Activated CD4-positive, alpha-beta T cell treated with anti-CD3 and anti-CD28 coated beads for 24 hours (primary cell): ENCODE measurements at places on chromosomes 6 and 20.

DNA sequence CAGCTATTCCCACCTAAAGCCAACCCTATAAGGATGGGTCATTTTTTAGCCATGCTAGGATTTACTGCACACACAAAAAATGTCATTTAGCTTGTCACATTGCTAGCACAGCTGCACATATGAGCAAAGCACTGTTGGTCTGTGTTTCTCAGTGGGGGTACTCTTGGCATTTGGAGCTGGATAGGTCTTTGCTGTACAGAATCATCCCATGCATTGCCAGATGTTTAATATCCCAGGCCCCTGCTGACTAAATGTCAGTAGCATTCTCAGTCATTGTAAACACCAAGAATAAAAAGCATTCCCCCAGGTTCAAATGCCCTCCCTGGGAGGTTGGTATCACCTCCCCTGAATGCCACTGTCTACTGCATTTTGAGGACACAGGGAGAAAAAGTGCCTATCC, 14.6 kb upstream of the LTV1 start:
- no peak for DNase-seq

- DNase-seq, result no peak
Observed at GRCh38 chr6:156869980-156870398, 92.8 kb downstream of the ARID1B start.

- DNase-seq, result no peak
Observed at GRCh38 chr20:41482647-41483552, 116.3 kb upstream of the EMILIN3 start.

GRCh38 chr6:164370773-164371172, 938.6 kb downstream of the C6orf118 start:
- DNase-seq, result no peak

GRCh38 chr20:25643716-25644115, 19.9 kb upstream of the NANP start:
- DNase-seq, result no peak

GRCh38 chr20:46752728-46753127, 43.3 kb downstream of the SLC2A10 start:
- peak; percentile 30 for DNase-seq

GRCh38 chr20:63701329-63702035, 5.0 kb downstream of the TNFRSF6B start:
- DNase-seq, result no peak

DNA sequence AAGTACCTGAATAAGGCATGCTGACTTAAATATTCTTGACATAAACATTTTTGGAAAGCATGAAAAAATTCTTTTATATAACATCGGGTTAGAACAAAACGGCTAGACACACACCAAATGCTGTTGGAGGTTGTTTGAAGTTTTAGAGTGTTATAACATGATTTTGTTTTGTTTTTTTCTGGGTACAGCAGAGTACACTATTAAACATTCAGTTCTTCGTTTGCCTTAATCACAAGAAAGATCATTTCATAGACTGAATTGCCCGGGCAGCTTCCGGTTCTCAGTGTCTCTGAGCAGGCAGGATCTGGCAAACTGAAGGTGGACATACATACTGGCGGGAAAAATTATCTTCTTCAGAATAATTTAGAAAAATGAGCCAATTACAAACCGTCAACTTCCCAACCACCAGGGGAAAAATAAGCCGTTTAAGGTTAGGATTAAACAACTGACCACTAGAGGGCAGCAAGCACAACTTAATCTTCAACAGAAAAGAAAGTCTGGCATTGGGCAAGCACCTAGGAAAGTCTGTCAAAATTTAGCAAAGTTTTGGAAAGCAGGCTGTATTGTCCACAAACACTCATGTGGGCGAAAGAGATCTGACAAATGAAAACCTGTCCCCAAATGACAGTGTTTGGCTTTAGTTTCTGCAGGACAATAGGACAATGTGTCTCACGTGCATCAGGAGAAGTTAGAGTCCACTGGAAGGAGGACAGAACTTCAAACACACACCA, 15.0 kb downstream of the ZNF217 start:
- DNase-seq, result no peak

DNA sequence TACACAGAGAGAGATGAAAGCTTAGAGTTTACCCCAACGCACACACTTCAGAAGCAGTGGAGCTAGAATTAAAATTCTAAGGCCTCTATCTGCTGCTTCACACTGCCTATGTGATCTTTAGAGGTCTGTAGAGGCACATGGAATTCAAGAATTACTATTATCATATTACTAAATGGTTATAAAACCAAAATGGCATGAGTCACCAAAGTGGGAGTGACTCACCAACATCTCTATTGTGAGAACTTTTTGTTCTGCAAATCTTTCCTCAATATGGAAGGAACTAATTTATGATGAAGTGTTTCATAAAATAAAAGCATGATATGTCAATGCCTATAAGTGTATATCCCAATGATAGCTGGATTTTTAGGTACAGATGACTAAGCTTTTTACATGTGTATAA, 28.5 kb upstream of the TMEM244 start:
- DNase-seq, result no peak

DNA sequence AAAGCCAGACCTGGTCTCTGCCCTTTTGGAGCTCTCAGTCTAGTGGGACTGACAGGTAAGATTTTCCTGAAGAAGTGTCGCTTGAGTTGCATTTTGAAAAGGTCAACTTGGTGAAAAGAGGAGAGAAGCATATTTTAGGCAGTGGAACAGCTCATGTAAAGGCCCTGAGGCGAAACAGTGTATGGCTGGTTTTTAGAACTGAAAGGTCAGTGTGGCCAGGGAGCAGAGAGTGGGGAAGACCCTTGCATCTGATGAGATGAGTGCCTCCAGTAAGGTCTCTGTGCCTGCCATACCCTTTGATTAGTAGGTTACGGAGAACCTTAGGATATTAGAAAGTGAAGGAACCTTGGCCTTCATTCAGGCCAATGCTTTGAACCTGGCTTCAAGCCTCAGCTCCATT, 55.9 kb upstream of the SAYSD1 start:
- DNase-seq, result no peak

GRCh38 chr6:168951217-168951616, 302.4 kb downstream of the THBS2 start:
- no peak for DNase-seq

DNA sequence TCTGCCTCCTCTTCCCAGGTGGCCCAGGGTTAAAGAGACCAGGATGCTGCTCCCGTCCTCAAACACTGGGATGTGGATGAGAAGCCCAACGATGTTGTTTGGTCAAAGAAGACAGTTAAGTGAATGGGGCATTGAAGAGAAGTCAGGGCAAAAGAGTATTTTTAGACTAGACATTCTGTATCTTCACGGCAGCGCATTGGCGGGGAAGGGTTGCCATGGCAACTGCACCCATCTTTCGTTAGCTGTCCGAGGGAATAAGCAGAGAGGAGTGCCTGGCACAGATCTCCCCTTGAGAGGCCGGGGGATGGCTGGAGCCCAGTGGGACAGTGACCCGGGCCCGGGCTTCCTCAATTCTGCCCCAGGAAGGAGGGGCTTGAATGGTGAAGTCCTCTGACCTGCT, 56.4 kb upstream of the GPR31 start:
- no peak for DNase-seq

DNA sequence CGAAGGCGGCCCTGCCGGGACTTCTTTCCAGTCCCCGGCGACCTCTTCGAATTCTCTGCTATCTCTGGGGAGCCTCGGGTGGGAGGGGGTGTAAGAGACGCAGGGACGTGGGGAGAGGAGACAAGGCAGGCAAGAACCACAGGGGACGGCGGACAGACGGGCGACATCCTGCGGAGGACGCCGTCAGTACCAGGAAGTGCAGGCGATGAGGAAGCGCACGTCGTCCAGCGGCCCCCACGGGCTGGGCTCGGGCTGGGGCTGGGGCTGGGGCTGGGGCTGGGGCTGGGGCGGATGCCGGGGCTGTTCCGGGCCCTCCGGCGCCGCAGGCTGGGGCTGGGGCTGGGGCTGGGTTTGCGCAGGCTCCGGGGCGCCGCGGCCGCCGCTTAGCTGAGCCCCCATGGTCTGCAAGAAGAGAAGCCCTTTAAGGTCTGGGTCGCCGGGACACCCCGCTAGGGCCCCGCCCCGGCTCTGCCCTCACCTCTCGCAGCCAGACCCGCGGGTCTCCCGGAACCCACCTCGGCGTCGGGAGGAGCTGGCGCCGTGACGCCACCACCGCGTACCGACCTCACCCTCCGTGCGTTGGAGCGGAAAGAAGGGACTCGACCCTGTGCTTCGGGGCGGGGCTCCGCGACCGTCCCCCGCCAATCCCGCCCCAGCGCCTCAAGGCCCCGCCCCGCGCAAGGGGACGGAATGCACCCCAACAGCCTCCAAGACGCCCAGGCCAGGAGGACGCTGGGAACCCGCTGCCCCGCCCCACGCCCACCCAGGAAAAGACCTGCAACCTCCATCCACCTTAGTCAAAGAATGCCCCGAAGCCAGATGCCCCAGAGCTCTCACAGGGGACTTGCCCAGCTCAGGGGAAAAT, at the start of gene MMP24OS:
Gene MMP24OS, minus strand, starts transcription at position 592 of the 865 bp plus-strand sequence. Its CDS starts 193 bp downstream, at position 399.
- DNase-seq, result peak; percentile 82

DNA sequence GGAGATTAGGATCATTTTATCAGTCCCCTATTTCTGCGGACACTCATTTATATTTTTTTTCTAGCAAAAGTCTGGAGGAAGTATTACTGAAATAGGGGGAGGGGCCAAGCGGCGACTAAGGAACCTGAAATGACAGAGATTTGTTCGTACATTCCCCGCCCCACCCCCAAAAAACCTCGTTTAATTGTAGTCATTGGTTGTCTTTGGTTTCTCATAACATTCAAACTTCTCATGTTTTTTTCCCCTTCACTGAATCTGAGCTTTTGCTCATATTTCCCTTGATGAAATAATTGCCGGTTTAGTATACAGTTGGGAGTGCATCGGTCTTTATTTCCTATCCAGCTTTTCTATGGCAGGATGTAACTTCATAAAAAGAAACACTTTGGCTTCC, 768 bp upstream of the FYN start:
- peak; percentile 64 for DNase-seq

DNA sequence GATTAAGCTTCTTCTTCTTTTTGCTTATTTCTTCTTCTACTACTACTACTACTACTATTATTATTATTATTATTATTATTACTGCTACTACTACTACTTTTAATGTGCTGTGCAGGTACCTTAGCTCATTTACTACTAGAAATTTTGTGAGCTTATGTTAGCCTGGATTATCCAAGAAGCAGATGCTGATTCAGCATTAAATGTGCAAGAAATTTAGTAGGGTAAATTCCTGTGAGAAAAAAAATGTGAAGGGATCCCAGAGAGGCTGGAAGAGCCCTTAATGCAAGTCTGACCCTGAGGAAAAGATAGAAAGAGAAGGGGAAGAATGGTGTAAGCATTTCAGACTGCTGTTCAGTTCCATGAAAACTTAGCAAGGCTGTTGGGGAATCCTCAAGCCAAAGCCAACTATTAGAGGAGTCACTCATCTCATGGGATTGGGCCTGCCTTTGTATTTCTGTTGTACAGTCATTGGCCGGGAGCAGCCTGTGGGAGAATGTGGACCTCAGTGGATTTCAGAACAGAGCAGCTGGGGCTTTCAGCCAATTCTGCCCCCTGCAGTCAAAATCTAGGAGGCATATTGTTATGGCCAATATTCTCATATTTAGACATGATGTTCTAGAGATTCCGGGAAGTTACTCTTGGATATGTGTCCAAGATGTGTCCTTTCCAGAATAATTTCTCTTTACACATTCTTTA, 37.2 kb upstream of the TSPYL1 start:
- no peak for DNase-seq

DNA sequence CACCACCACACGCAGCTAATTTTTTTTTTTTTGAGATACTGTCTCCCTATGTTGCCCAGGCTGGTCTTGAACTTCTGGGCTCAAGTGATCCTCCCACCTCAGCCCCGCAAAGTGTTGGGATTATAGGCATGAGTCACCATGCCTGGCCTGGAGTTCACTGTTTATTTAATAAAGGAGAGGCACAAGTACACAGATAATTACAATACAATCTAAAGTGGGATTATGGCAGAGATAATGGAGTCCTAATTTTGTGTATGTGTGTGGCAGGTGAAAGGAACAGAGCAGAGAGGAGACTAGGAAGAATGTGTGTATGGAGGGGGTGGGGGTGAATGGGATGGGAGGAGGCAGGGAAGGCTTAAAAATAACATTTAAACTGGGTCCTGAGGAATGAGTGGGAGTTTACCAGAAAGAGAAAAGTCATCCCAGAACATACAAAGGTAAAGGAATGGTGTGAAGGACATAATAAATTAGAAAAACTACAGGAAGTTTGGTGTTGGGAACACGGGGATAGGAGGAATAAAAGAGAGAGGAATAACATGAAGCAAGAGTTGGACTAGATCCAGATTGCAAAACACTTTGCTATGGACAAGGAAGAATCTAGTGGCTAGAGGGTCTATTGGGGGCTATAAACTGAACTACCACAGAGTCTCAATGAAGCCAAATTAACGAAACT, 4.4 kb downstream of the NCOA5 start:
- DNase-seq, result no peak

GRCh38 chr6:29680416-29680815, 536 bp downstream of the ZFP57 start:
- DNase-seq, result no peak

GRCh38 chr20:63046841-63047240, 40.1 kb upstream of the BHLHE23 start:
- DNase-seq, result no peak
